ENCODE measurements at places on chromosomes 16 and 17.
A peak's percentile ranks its signal among the peaks of the same experiment; 100 is the strongest.

DNA sequence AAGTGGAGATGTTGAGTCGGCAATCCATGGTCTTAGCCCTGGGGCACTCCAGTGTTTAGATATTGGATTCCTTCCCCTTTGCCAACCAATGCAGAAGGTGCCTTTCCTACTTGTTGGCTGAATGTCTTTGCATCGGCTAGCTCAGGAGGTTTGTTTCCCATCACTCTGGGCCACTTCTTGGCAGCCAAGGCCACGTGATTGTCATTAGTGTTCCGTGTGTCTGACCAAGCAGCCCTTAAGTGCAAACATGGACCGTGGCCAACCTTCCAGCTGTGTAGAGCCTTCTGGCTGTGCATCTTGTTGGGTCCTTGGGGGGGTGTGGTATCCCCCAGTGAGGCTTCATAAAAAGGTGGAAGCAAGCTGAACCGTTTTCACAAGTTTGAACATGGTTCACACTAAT, 66.0 kb downstream of the GNAO1 start:
- no peak for DNase-seq

DNA sequence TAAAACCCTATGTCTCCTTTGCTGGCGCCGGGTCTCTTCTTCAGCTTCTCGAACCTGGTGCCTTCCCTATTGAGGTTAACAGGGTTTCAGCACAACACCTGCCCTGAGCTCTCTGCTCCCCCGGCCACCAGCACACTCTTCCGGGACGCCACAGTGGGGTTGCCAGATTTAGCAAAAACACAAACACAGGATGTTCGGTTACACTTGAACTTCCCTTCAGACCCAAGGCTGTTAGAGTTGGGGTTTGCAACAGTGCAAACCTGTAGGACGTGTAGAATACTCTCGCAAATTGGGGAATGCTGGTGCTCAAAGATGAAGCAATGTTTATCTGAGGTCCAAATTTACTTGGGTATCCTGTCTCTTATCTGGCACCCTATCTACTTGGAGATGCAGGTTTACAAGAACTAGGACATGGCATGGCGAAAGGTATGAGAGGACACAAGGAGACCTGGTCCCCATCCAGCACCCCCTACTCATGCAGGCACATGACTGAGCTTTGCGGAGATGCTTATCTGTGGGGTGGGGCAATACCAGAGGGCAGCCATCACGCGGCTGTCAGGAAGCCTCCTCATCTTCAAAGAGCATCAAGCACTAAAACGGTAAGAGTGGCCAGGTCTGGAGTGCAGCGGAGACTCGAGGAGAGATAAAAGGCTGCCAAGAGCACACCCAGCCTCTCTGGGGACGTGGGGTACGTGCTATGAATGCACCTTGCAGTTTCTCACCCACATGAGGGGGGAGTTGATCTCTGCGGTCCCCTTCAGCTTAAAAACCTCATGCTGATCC, 52.8 kb downstream of the SDK2 start:
- no peak for DNase-seq

DNA sequence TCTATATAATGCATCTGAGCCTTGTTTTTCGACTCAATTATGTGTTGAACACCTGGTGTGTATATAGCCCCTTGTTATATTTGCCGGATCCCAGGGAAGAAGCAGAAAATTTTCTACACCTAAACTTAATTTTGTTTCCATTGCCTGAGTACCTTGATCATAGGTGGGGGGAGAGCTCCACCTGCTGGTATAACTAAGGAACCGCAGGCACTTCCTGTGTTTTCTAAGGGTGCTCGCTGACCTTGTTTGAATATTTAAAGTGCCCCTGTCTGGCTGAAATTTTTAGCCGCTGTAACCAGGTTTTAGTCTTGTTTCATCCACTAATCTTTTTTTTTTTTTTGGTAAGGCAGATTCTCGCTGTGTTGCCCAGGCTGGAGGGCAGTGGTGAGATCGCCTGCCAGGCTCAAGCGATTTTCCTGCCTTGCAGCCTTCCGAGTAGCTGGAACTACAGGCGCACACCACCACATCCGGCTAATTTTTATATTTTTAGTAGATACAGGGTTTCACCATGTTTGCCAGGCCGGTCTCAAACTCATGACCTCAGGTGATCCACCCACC, 6.5 kb upstream of the NUBP1 start:
- peak; percentile 61 for DNase-seq

GRCh38 chr17:34361478-34362061, 1.5 kb downstream of the CCL1 start:
- peak; percentile 64 for DNase-seq

DNA sequence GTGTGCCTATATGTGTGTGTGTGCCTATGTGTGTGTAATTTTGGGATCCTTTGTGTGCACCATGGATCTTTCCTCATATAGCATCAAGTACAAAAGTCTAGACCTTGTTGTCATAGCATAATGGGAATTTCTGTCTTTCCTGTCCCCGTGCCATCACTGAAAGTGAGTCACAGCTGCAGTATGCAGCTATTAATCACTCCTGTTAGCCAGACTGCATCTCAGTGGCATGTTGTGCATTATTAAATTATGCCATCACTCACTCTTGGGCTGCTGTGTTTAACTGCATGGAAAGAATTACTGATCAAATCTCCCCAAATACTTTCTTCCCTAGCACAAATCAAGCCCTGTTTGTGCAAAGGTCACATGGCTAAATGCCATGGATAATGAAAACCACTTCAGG, 92.4 kb downstream of the CBLN1 start:
- DNase-seq, result no peak

DNA sequence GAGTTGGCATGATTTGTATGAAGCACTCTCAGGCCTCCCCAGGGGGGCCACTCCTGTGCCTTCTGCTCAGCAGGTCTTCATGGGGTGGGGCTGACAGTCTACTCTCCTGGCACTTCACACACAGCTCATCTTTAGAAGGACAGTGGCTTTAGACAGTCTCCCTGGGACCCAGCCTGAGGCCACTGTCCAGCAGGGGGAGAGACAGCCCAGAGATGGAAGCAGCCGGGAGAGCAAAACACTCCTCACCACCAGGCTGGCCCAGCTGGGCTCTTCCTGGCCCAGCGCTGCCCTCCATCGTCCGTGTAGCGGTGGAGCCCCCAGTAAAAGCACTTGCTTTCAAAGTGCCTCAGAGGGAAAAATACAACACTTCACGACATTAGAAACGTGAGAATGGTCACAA, 62.0 kb upstream of the CRHR1 start:
- no peak for DNase-seq

GRCh38 chr17:69188796-69189195, 39.8 kb downstream of the ABCA10 start:
- DNase-seq, result no peak

GRCh38 chr16:56469748-56470147, 18.4 kb downstream of the OGFOD1 start:
- no peak for DNase-seq

DNA sequence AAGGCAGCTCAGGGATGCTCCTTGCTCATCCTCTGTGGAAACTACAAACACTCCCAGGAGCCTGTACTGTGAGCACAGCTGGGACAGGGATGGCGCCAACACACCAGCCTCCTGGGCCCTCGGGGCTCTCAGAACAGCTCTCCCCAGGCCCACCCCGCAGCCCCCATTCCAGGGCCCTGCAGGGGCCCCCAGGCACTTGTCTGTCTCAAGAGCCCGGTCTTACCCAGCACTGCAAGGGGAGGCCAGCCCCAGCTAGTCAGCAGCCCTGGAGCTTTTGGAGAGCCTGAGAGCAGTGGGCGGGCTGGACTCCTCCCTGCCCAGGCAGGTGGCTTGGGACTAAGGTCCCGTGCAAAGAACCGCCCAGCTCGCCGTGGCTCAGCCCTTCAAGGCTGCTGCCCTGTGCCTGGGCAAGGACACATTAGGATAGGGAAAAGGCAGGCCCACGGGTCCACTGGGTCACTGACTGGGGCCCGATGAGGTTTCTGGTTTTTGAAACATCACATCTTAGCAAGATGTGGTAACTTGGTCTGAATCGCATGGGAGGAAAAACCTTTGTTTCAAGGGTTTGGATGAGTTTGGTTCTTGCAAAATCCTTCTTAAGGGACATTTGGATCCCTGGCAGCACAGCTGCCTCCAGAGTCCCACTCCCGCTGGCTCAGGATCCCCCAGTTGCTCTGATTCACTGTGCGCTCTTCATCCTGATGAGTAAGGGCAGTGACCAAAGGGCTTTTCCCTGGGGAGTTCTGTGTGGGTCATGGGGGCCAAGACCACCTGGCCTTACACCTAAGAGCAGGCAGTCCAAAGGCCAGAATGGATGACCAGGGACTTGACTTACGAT, 2.8 kb downstream of the DNASE1L2 start:
- no peak for DNase-seq

DNA sequence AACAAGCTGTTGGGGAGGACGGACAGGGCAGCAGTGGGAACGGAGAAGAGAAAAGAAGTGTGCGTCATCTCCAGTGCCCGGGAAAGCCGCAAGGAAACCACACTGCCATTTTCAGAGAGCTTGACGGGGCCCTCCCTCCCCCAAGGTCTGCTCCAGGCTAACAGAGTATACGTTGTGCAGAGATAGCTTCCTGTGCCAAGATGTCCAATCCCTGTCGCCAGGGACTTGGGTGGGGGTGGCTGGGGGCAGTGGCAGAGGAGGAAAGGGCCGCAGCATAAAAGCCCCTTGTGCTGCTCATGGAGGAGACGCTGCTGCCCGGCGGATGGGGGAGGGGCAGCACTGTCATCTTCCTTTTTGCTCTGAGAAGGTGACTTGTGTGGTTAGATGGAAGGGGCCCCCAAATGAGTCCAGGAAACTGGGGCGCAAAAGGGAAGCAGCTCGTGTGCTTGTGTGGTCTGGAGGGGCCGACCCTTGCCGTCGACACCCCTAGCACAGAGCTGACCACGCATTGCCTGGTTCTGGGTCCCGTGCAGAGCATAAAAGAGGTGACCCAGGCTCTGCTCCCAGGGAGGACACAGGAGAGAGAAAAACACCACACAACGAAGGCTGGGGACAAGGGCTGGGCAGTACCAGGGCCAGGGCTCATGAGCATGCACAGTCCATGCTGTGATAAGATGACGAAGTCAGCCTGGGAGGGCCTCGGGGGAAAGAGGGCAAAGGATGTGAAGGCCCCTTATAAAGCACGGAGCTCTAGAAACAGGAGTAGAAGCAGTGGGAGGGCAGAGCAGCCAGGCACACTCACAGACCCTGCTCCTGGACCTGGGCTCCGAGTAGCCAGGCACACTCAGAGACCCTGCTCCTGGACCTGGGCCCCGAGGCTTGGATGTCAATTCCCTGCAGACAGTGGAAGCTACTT, 372.7 kb downstream of the SLC39A11 start:
- no peak for DNase-seq

DNA sequence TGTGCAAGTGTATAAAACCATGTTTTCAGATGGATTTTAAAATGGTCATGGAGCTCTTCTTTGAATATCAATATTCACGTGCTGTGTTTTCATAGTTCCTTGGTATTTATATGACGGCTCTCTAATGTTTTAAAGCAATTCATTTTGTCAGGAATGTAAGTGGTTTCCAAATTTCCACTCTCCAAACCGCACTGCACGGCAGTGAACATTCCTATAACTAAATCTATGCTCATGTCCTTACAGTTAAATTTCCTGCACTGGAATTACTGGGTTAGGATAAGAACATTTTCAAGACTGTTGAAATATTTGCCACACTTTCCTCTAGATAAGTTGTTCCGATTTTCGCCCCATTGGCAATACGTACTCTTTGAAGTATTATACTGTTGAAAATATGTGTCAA, 398.9 kb downstream of the PMP22 start:
- DNase-seq, result no peak

- no peak for DNase-seq
Measured at GRCh38 chr17:31841850-31842194, 17.2 kb downstream of the COPRS start.
